ENCODE measurements at places on chromosomes 12 and 14.

- no peak for DNase-seq
These were observed 746.2 kb upstream of the USP15 start for GRCh38 chr12:61514016-61514415.

GRCh38 chr14:101116065-101116464 lies 212.5 kb upstream of the RTL1 start:
- no peak for DNase-seq

DNA sequence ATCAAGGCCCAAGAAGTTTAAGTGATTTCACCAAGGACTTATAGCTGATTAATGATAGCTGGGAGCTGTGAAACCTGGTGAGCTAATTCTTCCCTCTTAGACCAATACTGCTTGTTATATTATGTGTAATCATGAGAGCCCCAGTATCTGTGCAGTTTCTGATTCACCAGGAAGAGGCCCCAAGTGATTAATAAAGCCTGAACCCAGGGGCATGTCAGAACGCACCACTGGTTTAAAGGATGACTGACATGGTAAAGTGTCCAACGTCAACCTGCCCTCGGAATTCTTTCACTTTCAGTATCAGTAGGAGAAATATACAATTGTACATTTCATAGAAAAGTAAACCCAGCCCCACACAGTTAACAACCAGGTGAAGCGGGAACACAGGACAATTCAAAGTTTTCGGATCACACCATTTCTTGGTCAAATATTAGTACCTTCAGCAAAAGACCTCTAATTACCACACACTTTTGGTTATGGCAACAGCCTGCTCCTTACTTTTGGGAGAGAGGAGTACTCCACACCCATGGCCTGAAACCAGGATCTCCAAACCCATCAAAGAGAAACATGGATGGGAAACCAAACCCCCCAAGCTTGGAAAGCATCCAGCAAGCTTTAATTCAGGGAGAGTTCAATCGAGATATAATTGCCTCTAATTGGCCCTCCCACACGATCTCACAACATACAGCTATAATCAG lies 28.5 kb downstream of the TMCC3 start:
- DNase-seq, result peak; percentile 44

- DNase-seq, result peak; percentile 10
These were observed 28.8 kb upstream of the DLGAP5 start for GRCh38 chr14:55220230-55220629.

GRCh38 chr12:91139286-91139685 lies 28.0 kb upstream of the LUM start:
- DNase-seq, result peak; percentile 27

- DNase-seq, result no peak
These were observed 110.7 kb downstream of the NCOR2 start for GRCh38 chr12:124456652-124457152.

DNA sequence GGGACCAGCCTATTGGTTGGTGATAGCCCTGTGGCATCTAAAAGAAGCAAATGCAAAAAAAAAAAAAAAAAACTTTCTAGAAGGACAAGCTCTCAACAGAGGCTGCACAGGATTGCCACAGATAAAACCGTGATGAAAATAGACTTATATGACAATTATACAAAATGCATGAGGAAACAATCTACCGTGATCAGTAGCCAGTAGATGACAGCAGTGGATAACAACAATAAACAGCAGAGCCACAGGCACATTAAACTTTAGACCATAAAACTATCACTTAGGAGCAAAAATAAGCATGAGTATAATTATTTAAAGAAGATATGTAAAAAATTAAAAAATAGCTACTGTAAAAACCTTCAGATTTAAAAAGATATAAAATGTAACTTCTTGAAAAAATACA lies 183.5 kb upstream of the ABCD2 start:
- DNase-seq, result no peak

Measured in fibroblast of skin of right biceps (primary cell).